ENCODE measurements at places on chromosomes 6 and 20.

- DNase-seq: no peak
Observed at GRCh38 chr6:157570104-157570503, 189.1 kb downstream of the ZDHHC14 start.

DNA sequence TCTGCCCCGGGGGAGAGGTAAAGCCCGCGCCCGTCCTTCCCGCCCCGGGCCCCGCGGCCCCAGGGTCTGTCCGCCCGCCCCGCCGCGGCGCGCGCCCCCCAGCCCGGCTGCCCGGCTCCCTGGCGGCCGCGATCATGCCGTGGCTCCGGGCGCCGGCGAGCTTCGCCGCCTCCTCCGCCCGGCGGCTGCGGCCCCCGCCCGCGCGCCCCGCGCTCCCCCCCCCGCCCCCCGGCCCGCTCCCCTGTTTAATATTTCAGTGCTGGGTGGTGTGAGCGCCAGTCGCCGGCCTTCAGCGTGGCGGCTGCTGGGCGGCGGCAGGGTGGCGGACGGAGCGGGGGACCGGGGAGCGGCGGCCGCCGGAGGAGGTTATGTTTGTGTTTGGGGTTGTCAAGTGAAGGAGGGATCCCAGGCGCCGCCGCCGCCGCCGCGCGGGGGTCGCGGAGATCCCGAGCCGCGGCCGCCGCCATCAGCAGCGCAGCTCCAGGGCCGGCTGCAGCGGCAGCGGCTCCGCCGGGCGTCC lies at the start of gene HIVEP1:
TSS of gene HIVEP1 (plus strand) at position 275 of the 520 bp plus-strand sequence. CDS start 3,317 bp downstream, outside the sequence.
- peak; percentile 6 for DNase-seq

DNA sequence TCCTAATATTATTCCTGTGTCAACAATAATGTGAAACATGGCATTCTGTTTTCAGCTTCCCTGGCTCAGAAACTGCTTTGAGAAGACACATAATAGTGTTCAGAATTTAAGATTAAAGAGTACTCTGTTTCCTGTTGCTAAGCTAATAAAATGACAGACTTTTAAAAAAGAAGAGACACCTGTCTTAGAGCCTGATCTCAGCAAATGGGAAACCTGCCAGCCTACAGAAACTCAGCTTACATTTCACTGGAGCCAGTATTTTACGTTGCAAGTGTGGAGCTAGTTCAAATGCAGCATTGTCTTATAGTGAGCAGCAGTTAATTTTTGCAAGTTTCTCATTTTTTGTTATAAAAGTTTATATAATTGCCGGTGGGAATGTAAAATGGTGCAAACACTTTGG lies 28.8 kb downstream of the KIZ start:
- no peak for DNase-seq

- DNase-seq: no peak
Observed at GRCh38 chr6:130148181-130148580, 74.6 kb downstream of the SAMD3 start.

DNA sequence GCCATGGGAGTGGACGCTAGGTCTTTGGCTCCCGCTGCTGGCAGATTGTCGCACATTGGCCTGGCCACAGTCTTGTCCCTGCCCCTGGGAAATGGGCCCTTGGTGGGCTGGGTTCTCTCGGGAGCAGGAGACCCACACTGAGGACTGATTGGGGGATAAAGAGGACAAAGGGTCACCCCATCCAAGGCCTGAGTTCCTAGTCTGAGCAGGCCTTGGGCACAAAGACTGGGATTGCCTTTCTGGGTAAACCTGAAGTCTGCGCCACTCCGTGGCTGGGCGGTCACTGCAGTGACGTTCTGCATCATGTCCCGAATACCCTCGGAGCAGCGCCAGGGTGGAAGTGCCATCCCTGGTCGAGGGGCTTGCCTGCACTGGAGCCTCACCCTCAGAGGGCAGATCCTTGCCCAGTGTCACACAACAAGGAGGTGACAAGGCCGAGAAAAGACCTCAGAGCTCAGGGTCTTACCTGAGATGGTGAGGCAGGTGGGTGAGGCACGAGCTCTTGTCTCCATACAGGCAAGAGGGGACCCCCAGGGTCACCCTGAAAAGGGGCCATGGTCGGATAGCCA lies 36.1 kb upstream of the ZBP1 start:
- DNase-seq: no peak

DNA sequence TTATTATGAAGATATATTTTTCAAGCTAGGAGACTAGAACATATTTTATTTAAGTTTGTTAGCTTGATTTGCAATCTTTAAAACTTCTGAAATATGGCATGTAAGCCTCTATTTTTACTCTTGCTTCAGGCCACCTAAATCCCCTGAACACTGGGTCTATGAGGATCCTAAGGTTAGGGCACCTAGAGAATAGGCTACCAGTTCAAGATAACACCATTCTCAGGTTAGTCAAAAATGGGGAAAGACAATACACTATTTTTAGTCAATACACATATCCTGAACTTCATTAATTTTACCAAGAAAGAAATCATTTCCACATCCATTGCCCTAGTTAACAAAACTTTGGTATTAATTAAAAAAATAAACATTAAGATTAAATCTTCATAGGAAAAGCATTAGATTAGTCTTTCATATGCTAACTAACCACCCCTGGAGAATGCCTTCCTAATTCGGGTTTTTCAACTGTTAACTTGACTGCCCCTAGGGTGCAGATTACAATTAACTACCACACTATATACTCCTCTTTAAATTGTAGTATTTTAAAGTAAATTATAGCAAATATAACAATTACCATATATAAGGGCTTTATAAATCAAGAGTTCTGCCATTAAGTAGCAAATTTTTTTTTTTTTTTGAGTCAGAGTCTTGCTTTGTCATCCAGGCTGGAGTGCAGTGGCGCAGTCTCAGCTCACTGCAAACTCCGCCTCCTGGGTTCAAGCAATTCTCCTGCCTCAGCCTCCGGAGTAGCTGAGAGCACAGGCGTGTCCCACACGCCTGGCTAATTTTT lies 6.7 kb upstream of the HSF2 start:
- DNase-seq: no peak

- no peak for DNase-seq
Observed at GRCh38 chr6:92827104-92827503, 592.3 kb downstream of the EPHA7 start.

DNA sequence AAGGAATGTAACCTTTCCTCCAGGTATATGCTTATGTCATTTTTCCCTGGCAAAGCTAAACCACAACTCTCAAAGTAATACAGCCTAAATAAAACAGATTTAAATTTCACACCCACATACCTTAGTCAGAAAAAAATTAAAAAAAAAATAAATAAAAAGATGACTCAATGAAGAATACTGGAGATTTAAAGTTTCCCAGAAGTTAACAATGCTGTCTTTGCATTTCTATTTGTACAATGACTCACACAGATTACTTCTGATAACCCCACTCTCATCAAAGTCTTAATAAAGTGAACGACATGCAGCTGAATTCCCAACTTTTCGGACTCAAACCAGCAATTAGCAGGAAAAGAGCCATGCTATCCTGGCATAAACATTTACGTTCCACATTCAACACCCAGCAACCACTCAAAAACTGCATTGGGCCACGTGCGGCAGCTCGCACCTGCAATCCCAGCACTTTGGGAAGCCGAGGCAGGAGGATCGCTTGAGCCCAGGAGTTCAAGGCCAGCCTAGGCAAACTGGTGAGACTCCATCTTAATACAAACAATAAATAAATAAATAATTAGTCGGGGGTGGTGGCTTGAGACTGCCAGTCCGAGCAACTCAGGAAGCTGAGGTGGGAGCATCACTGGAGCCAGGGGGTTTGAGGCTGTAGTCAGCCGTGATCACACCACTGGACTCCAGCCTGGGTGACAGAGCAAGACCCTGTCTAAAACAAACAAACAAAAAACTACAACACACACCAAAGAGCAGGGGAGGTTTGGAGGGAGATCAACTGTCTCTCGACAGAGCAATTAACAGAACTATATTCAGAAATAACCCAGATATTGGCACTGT lies 130.5 kb downstream of the WDR27 start:
- DNase-seq: no peak

GRCh38 chr6:17863901-17864754 lies 123.3 kb downstream of the KIF13A start:
- DNase-seq: peak; percentile 62

DNA sequence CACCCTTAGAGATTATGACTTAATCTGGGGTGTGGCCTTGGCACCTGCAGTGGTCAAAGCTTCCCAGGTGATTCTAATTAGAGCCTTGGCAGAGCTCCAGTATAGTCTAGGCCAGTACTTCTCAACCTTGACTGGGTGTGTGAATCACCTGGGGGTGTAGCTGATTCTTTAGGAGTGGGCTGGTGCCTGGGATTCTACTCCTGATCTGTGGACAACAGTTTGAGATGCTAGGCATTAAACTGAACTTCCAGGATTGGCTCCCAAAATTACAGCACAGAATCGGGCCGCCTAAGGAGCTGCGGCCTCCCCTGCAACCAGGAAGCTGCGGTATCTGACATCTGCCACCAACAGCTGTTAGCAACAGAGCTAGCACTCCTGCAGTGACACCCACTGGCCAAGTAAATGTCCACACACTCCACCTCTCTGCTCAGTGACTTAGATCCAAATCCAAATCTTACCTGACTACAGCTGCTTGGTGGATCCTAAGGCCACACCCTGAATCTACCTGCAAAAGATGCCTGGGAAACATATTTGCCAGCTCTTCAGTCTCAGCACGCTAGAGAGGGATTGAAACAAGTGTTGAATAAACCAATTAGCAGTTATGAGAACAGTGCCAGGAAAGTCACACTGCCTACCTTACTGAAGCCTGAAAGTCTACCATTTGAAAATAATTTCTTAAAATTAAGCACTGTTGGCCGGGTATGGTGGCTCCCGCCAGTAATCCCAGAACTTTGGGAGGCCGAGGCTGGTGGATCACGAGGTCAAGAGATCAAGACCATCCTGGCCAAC lies 126.7 kb downstream of the UNC5CL start:
- no peak for DNase-seq

DNA sequence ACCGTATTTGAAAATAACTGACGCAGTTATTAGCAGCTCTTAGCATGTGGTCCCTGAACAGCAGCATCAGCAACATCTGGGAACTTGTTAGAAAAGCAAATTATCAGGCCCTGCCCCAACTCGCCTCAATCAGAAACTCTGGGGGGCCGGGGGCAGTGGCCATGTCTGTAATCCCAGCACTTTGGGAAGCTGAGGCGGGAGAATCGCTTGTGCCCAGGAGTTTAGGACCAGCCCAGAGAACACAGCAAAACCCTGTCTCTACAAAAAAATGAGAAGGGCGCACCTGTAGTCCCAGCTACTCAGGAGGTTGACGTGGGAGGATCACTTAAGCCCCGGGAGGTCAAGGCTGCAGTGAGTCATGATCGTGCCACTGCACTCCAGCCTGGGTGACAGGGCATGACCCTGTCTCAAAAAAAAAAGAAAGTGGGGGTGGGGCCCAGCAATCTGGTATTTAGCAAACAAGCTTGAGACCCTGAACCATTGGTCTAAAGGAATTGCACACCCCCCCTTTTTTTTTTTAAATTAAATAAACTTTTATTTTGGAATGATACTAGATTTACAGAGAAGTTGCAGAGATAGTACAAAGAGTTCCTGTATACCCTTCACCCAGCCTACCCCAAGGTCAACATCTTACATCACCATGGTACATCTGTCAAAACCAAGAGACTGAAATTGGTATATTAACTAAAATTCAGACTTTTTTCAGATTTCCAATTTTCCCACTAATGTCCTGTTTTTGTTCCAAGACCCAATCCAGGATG lies 6.7 kb downstream of the SRXN1 start:
- DNase-seq: no peak

DNA sequence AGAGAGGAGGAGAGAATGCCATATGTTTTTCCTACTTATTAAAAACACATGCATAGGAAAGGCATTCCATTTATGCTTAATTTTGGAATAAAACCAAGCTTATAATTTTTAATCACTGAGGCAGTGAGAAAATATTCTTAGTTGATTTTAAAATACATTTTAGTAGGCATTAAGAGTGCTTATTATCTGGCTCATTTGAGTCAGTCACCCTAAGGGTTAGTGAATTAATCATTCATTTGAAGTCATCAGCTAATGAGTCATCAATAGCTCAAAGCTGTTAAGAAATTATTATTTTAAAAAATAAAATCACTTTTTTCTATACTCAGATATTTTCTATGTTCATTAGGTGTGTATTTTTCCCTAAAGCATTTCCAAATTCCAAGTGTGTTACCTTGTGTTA lies 81.6 kb downstream of the TMEM200A start:
- DNase-seq: no peak

DNA sequence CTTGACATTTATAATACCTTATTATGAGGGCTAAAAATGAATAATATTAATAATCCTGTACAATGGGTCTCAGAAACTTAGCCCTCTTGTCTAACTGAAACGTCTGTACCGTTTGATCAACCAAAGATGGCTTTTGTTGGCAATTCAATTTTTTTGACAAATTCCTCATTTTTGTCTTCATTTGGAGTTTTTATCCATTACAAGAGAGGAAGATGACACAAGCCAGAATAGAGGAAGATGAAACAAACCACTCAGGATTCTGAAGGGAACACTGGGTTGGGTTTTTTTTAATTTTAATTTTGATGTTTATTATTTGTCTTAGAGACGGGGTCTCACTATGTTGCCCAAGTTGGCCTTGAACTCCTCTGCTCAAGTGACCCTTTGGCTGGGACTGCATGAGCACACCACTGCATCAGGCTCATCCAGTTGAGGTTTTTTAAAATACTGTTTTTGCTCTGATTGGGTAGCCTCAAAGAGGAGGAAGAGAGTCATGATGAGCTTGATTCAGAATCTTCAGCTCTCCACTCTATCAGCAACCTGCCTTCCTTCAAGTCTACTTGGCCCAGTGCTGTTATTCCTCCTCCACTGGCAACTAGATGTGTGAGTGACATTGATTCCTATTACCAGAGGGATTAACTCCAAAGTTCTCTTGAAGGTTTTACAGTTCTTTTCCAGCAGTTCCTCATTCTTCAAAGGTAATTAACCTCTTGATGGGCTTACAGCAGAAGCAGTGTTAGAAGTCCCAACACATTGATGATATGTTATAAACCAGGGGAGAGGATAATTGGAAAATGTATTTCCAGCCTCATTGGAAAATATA lies 71.3 kb downstream of the ATXN1 start:
- no peak for DNase-seq

DNA sequence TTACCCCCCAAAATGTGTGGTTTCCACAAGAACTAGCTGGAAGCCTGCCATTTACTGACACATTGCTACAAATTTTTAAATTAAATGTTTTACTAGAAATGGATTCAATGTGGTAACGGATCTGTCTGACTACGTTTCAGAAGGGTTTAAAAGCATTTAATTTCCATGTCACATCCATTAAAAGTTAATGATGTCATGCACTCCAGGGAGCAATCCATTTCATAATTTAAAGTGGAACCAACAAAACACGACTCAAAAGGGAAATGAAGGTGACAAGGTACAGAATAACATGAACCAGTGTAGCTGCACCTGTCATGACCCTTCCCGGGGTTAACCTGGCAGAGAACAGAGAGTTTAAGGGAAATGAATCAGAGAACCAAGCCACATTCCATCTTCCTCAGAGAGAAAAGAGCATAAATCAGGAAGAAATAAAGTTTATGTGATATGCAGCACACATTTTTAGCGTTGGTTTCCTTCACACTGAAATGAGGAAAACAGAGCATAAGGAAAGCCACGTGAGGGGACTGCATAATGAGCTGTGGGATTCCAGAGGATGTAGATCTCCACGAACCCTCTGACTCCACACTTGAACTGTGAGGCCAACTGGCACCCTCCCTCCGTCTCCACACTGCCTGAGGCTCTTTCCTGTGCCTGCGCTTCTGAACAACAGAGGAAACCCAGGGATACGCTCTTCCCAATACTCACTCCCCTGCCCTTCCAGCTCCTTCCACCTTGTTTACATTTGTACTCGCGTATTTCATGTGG lies 170.3 kb upstream of the AHI1 start:
- peak; percentile 65 for DNase-seq

GRCh38 chr6:39266375-39266774 lies 37.1 kb upstream of the KCNK5 start:
- DNase-seq: no peak

GRCh38 chr6:107369493-107369892 lies 89.9 kb downstream of the PDSS2 start:
- no peak for DNase-seq

Data from AG08395 (cell line).